ENCODE measurements at places on chromosomes 5 and 9. TPM values are rescaled to one million over a fixed set of nuclear protein-coding genes. Genes with fewer than 3 reads are reported as not detected.

The SCGB3A1 gene
- total RNA-seq = not detected

The TAF11L10 gene
- total RNA-seq = not detected

- no peaks in the 10 kb centered on the region for H3K4me1 ChIP-seq
- no peaks in the 10 kb centered on the region for H3K27me3 ChIP-seq
- no peaks in the 10 kb centered on the region for H3K36me3 ChIP-seq
- no peak for DNase-seq
Measured at GRCh38 chr5:167348980-167349379, 942.5 kb upstream of the WWC1 start.

DNA sequence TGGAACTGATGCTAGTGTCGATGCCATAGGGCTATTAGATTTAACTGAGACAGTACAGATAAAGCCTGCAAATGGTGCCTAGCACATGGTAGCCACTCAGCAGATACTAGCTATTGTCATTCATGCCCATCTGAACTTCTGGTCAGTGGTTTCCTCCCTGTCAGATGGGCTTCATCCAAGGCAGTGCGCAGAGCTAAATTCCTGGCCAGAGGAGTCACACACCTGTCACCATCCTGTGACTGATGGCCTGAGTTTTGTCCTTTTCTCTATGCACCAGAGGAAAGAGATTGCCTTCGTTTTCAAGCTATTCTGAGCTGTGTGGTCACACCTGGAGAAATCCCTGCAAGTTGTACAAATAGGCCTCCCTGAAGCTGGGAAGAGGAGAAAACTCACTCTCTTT lies 34.7 kb downstream of the MSX2 start:
- peaks cover 12% of the 10 kb centered on the region for H3K27me3 ChIP-seq
- H3K36me3 ChIP-seq = no peaks in the 10 kb centered on the region
- no peaks in the 10 kb centered on the region for H3K4me1 ChIP-seq
- no peak overlapping the region for H3K27ac ChIP-seq
- H3K4me3 ChIP-seq = no peak overlapping the region

GRCh38 chr9:112789891-112790774 lies 39.6 kb downstream of the SNX30 start:
- H3K27me3 ChIP-seq = no peaks in the 10 kb centered on the region
- H3K4me1 ChIP-seq = peaks cover 18% of the 10 kb centered on the region
- no peaks in the 10 kb centered on the region for H3K36me3 ChIP-seq

DNA sequence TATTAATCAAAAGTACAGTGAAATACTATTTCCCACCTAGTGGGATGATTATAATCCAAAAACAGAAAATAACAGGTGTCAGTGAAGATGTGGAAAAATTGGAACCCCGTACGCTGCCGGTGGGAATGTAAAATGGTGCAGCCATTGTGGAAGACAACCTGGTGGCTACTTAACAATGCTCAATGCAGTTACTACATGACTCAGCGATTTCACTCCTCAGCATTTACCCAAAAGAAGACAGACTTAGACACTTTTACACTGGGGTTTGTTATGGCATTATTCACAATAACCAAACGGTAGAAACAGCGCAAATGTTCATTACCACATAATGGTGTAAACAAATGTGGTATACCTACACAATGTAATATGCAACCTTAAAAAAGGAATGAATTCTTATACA lies 23.9 kb downstream of the SECISBP2 start:
- no peak for DNase-seq
- peaks cover 48% of the 10 kb centered on the region for H3K4me1 ChIP-seq
- peaks cover 67% of the 10 kb centered on the region for H3K36me3 ChIP-seq
- H3K27me3 ChIP-seq = no peaks in the 10 kb centered on the region
- no peak overlapping the region for H3K4me3 ChIP-seq
- no peak overlapping the region for H3K27ac ChIP-seq

DNA sequence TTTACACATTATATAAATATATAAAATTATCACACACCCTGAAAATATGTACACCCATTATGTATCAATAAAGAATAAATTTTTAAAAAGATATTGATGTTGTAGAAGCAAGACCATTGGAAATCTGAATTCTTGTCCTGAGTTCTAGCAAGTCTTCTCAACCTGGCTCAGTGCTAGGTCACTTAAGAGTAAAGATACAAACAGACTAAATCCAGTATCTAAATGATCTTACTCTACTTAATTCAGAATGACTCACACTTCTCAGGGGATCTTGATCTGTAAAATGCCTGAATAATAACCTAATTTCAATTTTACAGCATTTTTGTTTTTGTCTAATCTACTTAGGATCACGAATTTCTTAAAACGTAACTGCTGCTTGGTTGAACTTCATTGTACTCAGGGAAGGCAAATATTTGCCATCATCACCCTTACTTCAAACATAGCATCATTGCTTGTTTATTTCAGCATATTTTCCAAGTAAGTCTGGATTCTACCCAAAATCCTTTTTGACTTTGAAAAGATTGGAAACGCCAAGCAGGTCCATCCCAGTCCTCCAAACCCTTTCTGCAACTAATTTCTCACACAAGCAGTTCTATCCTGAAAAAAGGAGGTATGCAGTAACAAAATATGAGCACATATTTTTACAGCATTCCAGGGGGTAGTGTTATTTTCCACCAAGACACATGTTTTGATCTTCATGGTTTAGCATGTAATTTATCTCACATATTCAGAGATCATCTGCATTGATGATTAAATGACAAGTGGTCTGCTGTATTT lies 582.6 kb downstream of the PSAT1 start:
- H3K27ac ChIP-seq = no peak overlapping the region
- no peak overlapping the region for H3K4me3 ChIP-seq
- DNase-seq = no peak
- H3K36me3 ChIP-seq = no peaks in the 10 kb centered on the region

The PRELID1 gene
- 253 TPM for total RNA-seq

DNA sequence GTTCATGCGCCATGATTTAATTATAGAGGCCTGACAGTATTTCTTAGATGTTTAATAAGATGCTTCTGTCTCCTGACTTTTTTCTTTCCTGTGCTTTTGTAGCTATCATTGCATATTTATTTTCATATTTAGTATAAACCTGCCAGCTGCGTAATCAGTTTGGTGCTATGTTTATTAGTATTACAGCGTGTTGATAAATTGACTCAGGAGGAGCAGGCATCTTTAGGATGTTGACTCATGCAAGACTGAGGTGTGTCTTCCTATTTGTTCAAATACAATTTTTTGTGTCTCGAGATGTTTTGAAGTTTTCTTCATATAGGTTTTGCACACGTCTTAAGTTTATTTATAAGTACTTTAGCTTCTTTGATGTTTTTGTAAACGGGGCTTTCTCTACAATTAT lies 35.9 kb upstream of the EXOC3 start:
- no peaks in the 10 kb centered on the region for H3K36me3 ChIP-seq
- H3K27me3 ChIP-seq = peaks cover 15% of the 10 kb centered on the region
- no peak for DNase-seq
- no peak overlapping the region for H3K27ac ChIP-seq
- H3K4me3 ChIP-seq = no peak overlapping the region

DNA sequence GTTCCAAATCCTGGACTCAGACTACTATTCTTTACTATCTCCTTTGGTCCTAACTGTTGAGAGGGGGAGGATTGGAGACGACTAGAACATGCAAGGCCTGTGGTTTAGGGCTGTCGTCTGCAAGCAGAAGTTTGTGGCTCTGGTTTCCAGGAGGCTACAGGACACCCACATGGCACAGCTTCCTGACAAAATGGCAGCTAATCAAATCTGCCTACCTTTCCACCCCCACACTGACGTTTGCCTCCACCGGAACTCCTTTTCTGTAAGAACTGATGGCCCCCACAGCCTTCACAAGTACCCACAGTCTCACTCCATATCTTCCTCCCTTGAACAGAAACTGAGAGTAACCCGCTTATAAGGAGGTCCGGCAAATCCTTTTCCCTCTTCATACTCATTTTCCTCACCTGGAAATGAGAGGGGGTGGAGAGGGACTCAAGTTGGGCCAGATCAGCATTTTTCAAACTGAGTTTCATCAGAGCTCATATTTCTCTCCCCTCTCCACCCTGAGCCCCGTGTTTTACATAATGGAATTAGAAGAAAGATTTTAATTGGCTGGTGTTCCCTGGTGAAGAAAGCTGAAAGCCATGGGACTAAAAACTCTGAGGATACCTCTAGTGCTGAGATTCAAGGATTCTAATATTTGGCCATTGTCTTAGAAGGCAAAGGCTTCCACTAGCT lies 5.2 kb downstream of the SLC31A2 start:
- peak; percentile 62 for DNase-seq
- no peak overlapping the region for H3K4me3 ChIP-seq
- H3K27me3 ChIP-seq = no peaks in the 10 kb centered on the region
- peaks cover 30% of the 10 kb centered on the region for H3K4me1 ChIP-seq
- peaks cover 7% of the 10 kb centered on the region for H3K36me3 ChIP-seq

DNA sequence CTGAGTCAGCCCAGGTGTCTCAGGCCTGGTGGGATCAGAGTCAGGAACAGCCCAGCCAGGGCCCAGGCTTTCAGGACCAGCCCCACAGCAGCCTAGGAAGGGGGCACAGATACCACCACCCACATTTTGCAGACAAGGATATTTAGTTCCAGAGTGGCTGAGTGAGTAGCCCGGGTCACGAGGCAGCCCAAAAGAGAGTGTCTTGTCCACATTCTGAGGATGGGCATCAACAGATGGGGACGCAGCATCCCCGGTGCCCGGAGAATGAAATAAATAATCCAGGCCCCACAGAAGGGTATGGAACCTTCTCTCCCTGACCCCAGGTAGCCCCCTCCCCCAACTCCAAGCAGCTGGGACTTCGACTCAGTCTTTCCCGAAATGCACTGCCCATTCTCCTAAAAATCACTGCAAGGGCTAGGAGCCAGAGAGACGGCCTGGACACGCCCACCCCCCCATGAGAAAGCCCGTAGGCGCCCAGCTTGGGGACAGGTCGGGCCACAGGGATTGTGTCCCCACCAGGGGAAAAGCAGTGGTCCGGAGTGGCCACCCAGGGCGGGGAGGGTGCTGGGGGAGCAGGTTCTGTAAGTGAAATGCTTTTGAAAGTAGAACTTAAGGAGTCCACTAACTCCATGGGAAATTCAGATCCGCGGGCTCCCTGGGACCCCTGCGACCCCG lies 6.9 kb downstream of the LHX3 start:
- no peak overlapping the region for H3K27ac ChIP-seq
- peaks cover 47% of the 10 kb centered on the region for H3K27me3 ChIP-seq
- H3K4me3 ChIP-seq = no peak overlapping the region

- H3K4me1 ChIP-seq = peaks cover 15% of the 10 kb centered on the region
- peak overlapping the region; percentile 78 for H3K27ac ChIP-seq
- peaks cover 67% of the 10 kb centered on the region for H3K36me3 ChIP-seq
- H3K4me3 ChIP-seq = no peak overlapping the region
- H3K27me3 ChIP-seq = no peaks in the 10 kb centered on the region
Measured at GRCh38 chr9:88418715-88419540, 30.7 kb downstream of the SPIN1 start.

- H3K27ac ChIP-seq = no peak overlapping the region
- no peak for DNase-seq
- H3K4me3 ChIP-seq = no peak overlapping the region
- H3K4me1 ChIP-seq = no peaks in the 10 kb centered on the region
- H3K36me3 ChIP-seq = no peaks in the 10 kb centered on the region
Measured at GRCh38 chr5:36733183-36733582, 126.8 kb downstream of the SLC1A3 start.

The ANKRD34B gene
- total RNA-seq = 0.10 TPM

The TRPM3 gene
- total RNA-seq = not detected

- no peaks in the 10 kb centered on the region for H3K4me1 ChIP-seq
- peak; percentile 4 for DNase-seq
- H3K27ac ChIP-seq = no peak overlapping the region
- H3K36me3 ChIP-seq = no peaks in the 10 kb centered on the region
Measured at GRCh38 chr9:104682642-104683041, 11.7 kb upstream of the OR13D1 start.

- no peak overlapping the region for H3K4me3 ChIP-seq
- H3K27ac ChIP-seq = no peak overlapping the region
- H3K4me1 ChIP-seq = no peaks in the 10 kb centered on the region
Measured at GRCh38 chr5:116292321-116292720, 207.5 kb downstream of the COMMD10 start.

- H3K36me3 ChIP-seq = no peaks in the 10 kb centered on the region
- H3K27me3 ChIP-seq = no peaks in the 10 kb centered on the region
- peak; percentile 10 for DNase-seq
- H3K27ac ChIP-seq = no peak overlapping the region
Measured at GRCh38 chr5:110414360-110414759, 312.1 kb downstream of the TMEM232 start.

DNA sequence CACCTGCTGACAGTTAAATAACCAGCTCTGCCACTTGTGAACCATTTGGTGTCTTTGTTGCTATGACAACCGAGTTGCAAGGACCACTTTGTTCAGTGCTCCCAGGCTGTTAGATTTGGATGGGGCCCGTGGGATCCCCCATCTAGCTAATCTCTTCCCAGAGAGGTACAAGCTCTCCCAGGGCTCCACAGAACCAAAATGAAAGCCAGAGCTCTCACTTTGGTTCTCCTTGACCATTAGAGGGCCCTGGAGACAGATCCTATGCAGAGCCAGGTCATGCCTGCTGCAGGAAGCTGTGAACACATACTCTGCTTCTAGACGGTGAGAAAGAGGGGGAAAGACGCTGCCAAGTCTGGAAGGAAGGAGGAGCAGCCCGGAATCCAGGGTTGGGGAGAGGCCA lies 224.6 kb downstream of the GABBR2 start:
- H3K27me3 ChIP-seq = peaks cover 19% of the 10 kb centered on the region
- no peak for DNase-seq
- no peaks in the 10 kb centered on the region for H3K4me1 ChIP-seq
- no peak overlapping the region for H3K27ac ChIP-seq
- H3K36me3 ChIP-seq = no peaks in the 10 kb centered on the region
- H3K4me3 ChIP-seq = no peak overlapping the region

- no peak for DNase-seq
- no peak overlapping the region for H3K4me3 ChIP-seq
- H3K27me3 ChIP-seq = no peaks in the 10 kb centered on the region
- H3K27ac ChIP-seq = no peak overlapping the region
- no peaks in the 10 kb centered on the region for H3K4me1 ChIP-seq
Measured at GRCh38 chr5:111518777-111519176, 6.4 kb upstream of the STARD4 start.

GRCh38 chr9:137148242-137148641 lies 9.3 kb downstream of the GRIN1 start:
- no peaks in the 10 kb centered on the region for H3K36me3 ChIP-seq
- no peak for DNase-seq
- no peak overlapping the region for H3K27ac ChIP-seq
- H3K4me3 ChIP-seq = no peak overlapping the region
- H3K27me3 ChIP-seq = peaks cover 18% of the 10 kb centered on the region

DNA sequence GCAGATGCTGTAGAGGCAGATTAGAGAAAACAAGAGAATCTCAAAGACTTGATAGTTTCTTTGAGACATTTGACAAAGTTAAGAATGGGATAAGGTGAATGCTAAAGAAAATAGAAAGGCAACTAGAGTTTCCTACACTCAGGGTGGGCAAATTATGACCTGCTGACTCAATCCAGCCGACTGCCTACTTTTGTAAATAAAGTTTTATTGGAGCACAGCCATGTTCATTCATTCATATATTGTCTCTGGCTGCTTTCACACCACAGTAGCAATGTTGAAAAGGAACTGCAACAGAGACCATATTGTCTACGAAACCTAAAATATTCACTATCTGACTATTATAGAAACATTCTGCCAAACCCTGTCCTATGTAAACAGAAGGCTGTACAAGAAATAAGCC lies 37.6 kb upstream of the TARS1 start:
- H3K36me3 ChIP-seq = no peaks in the 10 kb centered on the region
- no peak overlapping the region for H3K27ac ChIP-seq
- DNase-seq = no peak

The LHX6 gene
- not detected for total RNA-seq

- DNase-seq = no peak
- H3K27ac ChIP-seq = no peak overlapping the region
- no peak overlapping the region for H3K4me3 ChIP-seq
- H3K36me3 ChIP-seq = no peaks in the 10 kb centered on the region
Measured at GRCh38 chr5:83740741-83741140, 20.1 kb upstream of the HAPLN1 start.

GRCh38 chr9:84785792-84786547 lies 116.4 kb downstream of the NTRK2 start:
- DNase-seq = no peak
- no peaks in the 10 kb centered on the region for H3K36me3 ChIP-seq
- H3K4me1 ChIP-seq = no peaks in the 10 kb centered on the region
- no peak overlapping the region for H3K4me3 ChIP-seq
- no peak overlapping the region for H3K27ac ChIP-seq

Measured in activated naive CD4-positive, alpha-beta T cell treated with anti-CD3 and anti-CD28 coated beads for 36 hours (primary cell).